A549 treated with RU486 at 1 μM for 4 hours (cell line): ENCODE measurements at places on chromosomes 12 and 14. TPM values are rescaled to one million over a fixed set of nuclear protein-coding genes. Genes with fewer than 3 reads are reported as not detected.

The PROX2 gene
- not detected in 5 replicates for total RNA-seq

The TMPRSS12 gene
- not detected in 5 replicates for total RNA-seq

The RDH12 gene
- total RNA-seq: not detected in 5 replicates

The MIP gene
- total RNA-seq: not detected in 5 replicates

The GPR162 gene
- 0.22 to 1.1 TPM (median 0.49 TPM) in 5 replicates for total RNA-seq

The AVPR1A gene
- total RNA-seq: not detected in 5 replicates

The CAND1 gene
- total RNA-seq: 46.5 to 96.1 TPM (median 90.0 TPM) in 5 replicates

The ACOT4 gene
- total RNA-seq: 1.5 to 2.8 TPM (median 2.1 TPM) in 5 replicates

The DLGAP5 gene
- total RNA-seq: 19.2 to 42.0 TPM (median 33.7 TPM) in 5 replicates

The TAS2R42 gene
- not detected in 5 replicates for total RNA-seq

The FAM222A gene
- total RNA-seq: 3.8 to 7.3 TPM (median 5.8 TPM) in 5 replicates

The GPD1 gene
- total RNA-seq: 0.12 to 0.40 TPM (median 0.25 TPM) in 5 replicates

The C1QL4 gene
- 3.4 to 6.1 TPM (median 5.5 TPM) in 5 replicates for total RNA-seq

The GPRC5D gene
- total RNA-seq: not detected in 5 replicates
